GM23338 (cell line): ENCODE measurements at places on chromosomes 3 and 15. TPM values are rescaled to one million over a fixed set of nuclear protein-coding genes. Genes with fewer than 3 reads are reported as not detected.
A peak's percentile ranks its signal among the peaks of the same experiment; 100 is the strongest.

DNA sequence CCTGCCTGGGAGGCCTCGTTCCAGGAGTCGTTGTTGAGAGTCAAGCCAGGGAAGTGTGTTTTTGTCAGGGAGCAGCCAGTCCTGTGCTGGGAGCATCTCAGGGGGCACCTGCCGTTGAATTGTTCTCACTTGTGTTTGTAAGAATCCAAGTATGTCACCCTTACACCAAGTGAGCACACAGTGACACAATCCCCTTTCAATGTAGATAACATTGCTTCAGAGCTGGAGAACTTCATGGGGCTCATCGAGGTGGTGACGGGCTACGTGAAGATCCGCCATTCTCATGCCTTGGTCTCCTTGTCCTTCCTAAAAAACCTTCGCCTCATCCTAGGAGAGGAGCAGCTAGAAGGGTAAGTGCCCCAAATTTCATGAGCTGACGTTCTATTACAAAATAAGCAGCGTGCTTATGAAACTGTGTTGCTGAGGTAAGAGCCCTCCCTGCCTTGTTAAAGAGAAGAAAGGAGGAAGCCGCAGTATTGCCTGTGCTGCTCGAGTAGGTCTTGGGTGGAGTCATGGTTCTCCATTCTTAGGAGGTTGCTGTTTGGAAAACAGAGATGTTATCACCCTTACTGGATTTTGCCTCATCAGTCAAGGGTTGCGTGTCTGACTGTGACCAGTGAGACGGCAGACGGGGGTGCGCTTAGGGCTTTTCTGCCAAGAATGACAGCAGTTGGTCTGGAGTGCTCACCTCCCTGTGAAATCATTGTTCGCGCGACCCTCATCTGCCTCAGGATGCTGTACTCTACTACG, 108.1 kb downstream of the PGPEP1L start:
- H3K27me3 ChIP-seq, result no peaks in the 10 kb centered on the region
- peaks cover 4% of the 10 kb centered on the region; the same call in 1 of the 2 replicates for H3K36me3 ChIP-seq
- H3K4me3 ChIP-seq, result no peak overlapping the region
- H3K4me1 ChIP-seq, result peaks cover 28% of the 10 kb centered on the region
- H3K27ac ChIP-seq, result peak overlapping the region; percentile 39

IQCH gene
- 1.0 and 4.6 TPM in 2 replicates for total RNA-seq

PLA2G4E gene
- total RNA-seq, result not detected in 2 replicates

ECE2 gene
- 0.24 TPM in 1 of 2 replicates, not detected in the other for total RNA-seq

- no peak overlapping the region for H3K4me3 ChIP-seq
- DNase-seq, result no peak
- H3K36me3 ChIP-seq, result no peaks in the 10 kb centered on the region
- no peaks in the 10 kb centered on the region for H3K4me1 ChIP-seq
- no peak overlapping the region for H3K27ac ChIP-seq
Measured at GRCh38 chr15:28003302-28004037, 95.6 kb downstream of the OCA2 start.

- no peak overlapping the region for H3K4me3 ChIP-seq
- H3K4me1 ChIP-seq, result no peaks in the 10 kb centered on the region
- no peaks in the 10 kb centered on the region for H3K36me3 ChIP-seq
- H3K27ac ChIP-seq, result no peak overlapping the region
Measured at GRCh38 chr3:61060411-61060861, 190.8 kb downstream of the FHIT start.

- no peak overlapping the region for H3K27ac ChIP-seq
- H3K27me3 ChIP-seq, result no peaks in the 10 kb centered on the region
- no peaks in the 10 kb centered on the region for H3K36me3 ChIP-seq
- DNase-seq, result no peak
- 0 out of 2 replicates have a peak, but pooled peaks cover 3% of the 10 kb centered on the region for H3K4me1 ChIP-seq
Measured at GRCh38 chr3:151293127-151293526, 14.8 kb upstream of the P2RY14 start.
